ENCODE measurements at places on chromosomes 6 and 20.

GRCh38 chr6:81289229-81289628 is 463.3 kb downstream of the TENT5A start:
- DNase-seq, result no peak

DNA sequence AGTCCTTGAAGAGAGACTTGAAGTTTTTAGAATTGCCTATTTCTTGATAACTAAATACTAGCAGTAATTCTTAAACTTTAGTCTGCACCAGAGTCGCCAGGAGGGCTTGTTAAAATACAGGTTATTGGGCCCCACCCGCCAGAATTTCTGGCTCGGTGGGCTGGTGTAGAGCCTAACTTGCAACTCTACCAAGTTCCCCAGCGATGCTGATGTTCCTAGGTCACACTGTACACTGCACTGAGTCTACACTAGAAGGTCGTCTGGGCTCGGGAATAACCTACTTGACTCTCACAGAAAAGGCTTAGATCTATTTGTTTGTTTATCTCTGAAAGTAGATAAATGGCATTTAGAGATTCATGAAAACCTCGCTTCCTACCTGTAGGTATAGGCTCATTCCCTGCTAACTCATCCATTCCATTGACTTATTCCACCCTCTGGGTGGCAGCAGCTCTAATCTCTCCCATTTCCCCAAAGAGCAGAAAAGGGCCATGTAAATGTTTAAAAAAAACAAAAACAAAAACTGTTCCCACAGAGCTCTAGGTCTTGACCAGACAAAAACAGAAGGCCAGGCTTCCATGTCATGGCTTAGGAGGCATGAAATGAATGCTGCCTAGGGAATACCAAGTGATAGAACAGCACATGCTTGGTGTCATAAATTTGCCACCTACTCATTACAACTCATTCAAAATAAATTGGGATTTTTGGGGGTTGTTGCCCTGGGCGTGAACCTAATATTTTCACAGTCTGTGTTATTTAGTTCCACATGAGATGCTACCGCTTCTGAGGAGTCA is 292.1 kb downstream of the ADGB start:
- DNase-seq, result no peak

DNA sequence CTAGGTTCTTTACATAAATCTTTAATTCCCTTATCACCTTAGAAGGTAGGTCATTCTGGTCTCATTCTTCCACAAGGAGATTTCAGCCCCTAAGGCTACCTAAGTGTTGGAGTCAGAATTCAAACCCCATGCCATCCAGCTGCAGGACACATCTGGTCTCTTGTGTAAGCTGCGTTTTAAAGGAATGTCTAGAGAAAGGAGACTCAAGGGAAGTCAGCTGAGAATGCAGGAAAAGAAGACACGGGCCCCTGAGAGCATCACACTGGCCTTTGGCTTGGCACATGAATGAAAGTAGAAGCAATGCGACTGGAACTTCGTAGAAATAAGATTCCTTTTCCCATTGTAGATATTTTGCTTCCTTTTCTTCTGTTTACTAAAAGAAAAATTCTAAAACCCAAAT is 76.7 kb upstream of the SYNJ2 start:
- no peak for DNase-seq

GRCh38 chr20:62475772-62476055 is at the start of gene GATA5:
TSS of gene GATA5 (minus strand) at chr20:62475995. CDS start at chr20:62475521, 474 bp downstream.
- DNase-seq, result no peak

DNA sequence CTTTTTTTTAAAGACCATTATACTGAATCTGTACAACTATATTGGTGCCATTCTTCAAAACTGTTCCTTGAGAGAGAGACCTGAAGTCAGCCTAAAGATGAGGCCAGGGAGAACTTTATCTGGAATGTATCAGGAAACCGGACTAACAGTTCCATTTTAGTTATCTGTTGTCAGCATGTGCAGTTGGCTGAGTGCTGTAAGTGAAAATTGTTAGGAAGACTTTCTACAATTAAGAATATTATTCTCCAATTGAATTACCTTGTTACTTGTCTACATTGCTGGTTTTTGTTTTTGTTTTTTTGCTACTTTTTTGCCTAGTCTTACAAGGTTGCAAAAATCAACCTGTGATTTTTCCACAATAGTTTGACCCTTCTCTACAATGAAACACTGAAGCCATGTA is 7.5 kb downstream of the CEP57L1 start:
- DNase-seq, result no peak

GRCh38 chr6:170074435-170074834 is 216.4 kb downstream of the DLL1 start:
- no peak for DNase-seq

GRCh38 chr6:18126121-18126520 is 3.6 kb upstream of the NHLRC1 start:
- no peak for DNase-seq
